CD4-positive, alpha-beta T cell treated with Interleukin-17A for 1 hour (primary cell): ENCODE measurements at places on chromosomes 12 and 14.

GRCh38 chr12:85733984-85734383 lies 102.2 kb downstream of the RASSF9 start:
- DNase-seq, result no peak

GRCh38 chr12:119320678-119321077 lies 13.9 kb upstream of the CCDC60 start:
- DNase-seq, result no peak

DNA sequence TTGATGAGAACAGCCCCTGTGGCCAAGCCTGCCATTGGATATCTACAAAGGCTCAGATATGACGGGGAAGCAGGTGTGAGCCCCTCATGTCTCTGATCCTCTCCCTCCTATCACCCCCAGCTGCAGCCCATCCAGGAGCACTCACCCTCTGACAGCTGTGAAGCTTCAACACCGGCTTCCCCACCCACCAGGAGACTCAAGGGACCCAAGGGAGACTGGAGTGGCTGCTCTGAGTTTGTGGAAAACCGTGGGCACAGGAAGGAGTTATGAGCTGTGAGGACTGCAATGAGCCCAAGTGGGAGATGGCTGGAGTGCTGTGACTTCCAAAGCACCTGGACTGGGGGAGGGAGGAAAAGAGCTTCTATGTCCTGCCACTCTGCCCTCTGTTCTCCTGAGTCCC lies 7.9 kb downstream of the IFI27L2 start:
- no peak for DNase-seq

DNA sequence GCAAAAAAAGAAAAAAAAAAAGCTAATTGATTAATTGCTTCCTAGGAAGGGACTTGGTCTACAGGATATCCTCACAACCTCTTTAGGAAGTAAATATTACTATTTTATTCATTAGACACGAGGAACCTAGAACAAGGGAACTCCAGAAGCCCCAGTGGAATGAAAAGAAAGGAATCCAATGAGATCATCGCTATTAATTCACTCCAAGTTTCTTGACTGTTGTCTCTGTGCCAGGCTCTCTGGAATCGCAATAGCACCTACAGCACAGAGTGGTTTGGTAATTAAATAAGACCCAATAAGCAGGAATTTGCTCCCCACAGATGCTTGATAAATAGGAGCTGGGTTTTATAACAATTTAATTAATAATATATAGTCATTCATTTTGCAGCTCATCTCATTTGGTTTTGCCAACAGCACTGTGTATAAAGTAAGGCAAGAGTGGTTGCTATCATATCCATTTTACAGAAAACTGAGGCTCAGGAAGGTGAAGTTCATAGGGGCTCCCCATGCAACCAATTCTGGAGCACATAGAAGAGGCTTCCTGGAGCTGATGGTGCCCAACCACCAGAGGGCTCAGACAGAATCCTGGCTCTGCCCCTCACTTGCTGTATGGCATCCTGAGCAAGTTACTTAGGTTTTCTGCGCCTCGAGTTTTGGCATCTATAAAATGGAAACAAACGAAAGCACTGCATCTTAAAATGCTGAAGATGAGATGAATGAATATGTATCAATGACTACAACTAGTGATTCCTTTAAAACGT lies 420.2 kb downstream of the MED13L start:
- DNase-seq, result no peak

DNA sequence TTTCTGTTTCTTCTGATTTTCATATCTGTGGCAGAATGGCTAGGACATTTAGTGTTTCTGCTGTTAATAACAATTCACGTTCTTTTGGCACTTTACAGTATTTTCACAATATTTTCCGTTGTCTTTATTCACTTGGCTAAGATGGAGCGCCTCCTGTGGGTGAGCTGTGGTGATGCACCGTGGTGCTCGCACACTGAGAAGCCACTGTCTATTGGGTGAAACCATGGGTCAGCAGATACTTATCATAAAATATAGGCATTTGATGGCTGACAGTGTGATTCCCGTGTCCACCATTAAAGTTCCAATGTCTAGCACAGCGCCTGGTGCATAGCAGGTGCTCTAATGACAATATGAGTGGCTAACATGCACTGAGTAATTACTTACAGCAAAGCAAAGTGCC lies 141.8 kb downstream of the VRK1 start:
- no peak for DNase-seq

DNA sequence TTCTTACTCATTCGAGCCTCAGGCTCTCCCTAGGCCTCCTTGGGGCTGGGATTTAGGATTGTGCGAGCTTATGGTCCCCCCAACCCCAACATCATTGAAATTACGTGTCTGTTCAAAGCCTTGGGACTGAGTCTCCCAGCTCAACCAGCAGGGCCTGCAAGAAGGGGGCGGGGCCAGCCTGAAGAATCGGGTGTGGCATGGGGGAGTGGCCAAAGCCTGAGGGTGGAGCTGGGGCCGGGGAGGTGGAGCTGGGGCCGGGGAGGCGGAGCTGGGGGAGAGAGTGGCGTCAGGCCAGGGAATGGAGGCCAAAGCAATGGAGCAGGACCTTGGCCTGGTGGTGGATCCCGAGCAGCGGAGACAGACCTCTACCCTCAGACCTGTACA lies 24.3 kb upstream of the HSPB8 start:
- DNase-seq, result no peak

DNA sequence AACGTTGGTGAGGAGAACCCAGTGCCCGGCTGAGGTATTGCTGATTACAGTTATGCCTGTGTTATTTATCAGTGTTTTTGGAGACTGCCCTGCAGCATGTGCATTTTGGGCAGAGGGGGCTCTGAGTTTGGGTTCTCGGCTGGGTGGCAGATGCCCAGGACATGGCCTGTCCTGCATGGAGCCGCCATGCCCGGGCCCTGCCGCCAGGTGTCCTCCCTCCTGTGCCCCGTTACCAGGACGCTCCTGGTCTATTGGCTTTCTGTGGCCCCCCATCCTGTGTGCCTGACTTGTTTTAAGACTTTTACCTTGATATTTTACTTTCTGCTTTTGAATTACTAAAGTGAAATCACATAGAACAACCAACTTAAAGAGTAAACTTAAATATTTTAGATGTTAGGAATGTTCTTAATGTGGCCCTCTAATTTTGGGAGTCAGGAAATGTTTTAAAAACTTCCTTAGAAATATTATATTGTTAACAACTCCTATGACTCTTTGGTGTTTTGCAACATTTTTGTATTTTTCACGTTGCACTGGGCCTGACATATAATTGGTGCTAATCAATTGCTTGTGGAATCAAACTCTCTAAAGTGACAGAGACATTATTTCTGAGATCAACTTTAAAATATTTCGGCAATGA lies 51.8 kb downstream of the PRIMA1 start:
- no peak for DNase-seq

- no peak for DNase-seq
Observed at GRCh38 chr14:42980419-42980818, 1373.7 kb downstream of the LRFN5 start.

DNA sequence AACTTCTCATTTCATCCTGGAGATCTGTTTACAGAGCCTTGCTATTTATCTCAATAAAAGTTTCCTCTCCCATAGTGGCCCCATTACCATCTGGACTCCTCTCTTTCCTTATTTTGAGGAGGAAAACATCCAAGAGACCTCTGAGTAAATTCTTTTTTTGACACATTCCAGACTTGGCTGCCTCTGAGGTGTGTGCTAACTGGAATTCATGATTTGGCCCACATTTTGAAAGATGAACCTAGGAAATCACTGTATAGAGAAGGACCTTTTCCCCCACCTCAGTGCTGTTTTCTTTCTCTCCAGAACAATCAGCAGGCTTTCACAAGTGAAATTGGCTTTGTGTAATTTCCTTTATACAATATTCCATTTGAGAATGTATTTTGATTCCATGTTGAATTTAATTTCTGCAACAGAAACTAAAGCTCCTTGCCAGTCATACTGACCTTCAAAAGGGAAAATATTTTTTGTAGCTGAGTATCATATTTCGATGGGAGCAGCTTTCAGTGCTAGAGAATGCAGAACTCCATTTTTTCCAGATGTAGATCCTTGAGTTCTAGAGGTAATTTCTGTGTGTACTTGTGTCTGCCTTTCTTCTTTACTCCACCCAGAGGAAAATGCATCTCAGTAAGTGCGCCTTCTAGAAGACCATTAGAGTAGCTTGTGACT lies 244.9 kb upstream of the RGS6 start:
- no peak for DNase-seq

DNA sequence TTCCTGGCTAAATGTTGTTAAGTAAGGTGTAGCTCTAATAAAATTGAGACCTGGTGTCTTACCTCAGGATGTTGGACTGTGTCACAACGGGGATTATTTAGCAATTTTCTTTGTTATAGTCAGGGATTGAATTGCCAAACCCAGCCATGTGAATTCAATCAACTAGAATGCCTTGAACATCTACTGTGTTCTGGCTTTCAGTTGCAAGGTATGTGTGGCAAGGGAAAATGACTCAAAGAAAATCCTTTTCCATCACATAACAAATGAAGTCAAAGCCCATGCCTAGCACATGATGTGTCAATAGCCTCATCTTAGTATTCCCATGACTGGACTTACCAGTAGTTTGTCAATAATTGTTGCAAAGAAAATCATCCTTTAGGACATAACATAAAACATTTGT lies 519.8 kb upstream of the FLRT2 start:
- DNase-seq, result no peak

DNA sequence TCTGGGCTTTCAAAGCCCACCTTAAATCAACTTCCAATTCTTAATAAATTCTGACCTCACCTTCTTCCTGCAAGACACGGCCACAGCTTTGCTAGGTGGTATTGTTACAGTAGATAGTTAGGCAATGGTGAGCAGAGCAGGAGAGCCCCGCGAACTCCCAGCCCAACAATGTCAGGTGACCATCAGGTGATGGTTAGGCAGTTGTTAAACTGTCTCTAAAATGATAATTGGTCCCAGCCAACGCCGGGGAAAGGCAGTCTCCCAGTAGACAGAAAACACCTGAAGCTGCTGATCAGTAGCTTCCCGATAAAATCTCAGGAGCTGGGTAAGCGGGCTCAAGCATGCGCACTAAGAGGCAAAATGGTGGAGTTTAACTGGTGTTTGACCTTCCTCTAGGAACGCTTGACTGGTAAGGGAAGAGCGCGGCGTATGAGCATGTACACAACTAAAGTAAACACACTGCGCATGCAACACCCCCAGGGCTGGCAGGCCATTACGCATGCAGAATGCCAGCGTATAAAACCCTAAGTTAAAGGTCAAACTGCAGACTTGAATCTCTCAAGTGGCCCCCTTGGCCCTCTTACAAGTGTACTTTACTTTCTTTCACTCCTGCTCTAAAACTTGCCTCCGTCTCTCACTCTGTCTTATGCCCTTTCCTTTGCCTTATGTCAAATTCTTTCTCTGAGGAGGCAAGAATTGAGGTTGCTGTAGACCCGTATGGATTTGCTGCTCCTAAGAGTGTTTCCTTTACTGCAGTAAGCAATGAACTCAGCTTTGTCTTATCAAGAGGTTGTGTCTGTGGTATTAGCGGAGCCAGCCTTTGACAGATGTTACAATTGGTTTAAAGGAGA lies 113.5 kb downstream of the C12orf75 start:
- no peak for DNase-seq

DNA sequence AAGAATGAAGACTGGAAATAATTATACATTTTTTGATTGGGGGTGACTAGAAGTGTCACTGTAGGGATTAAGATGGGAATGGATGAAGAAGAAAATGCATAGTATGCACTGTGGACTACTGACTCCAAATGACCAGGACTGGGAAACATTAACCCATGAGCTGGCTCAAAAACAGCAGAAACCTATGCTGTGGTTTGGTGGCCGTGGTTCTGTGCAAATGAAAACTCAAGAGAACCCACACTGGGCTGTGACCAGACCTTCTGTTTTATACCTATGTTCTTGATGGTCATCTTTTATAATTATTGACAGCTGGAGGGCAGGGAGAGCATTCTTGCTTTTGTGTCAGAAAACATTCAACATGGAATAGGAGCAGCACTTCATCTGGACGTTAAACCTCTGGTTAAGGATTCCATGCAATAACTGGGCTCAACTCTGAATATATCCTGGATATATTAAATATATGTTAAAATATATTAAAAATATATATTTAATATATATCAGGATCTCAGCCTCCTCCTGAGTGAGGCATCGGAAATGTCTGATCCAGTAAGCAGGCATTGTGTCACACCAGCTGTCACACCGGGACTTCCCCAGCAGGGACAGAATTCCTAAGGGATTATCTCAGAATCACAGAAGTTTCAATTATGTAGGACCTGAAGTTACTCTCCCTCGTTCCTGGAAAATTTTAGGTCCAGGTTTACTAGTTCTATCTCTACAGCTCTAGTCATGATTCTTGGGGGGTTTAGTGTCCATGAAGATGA lies 48.5 kb downstream of the BBS10 start:
- no peak for DNase-seq

GRCh38 chr12:90260136-90260535 lies 551.5 kb upstream of the ATP2B1 start:
- no peak for DNase-seq

GRCh38 chr12:32773691-32774090 lies 18.0 kb upstream of the YARS2 start:
- DNase-seq, result no peak

- DNase-seq, result no peak
Observed at GRCh38 chr14:51479584-51480325, 172.0 kb upstream of the FRMD6 start.
